ENCODE measurements at places on chromosomes 13 and 19. TPM values are rescaled to one million over a fixed set of nuclear protein-coding genes. Genes with fewer than 3 reads are reported as not detected.

ZNF677 gene
- 47.9 TPM for total RNA-seq

GRCh38 chr13:45196622-45197021 lies 4.2 kb downstream of the KCTD4 start:
- no peak overlapping the region for H3K27ac ChIP-seq
- no peak for DNase-seq
- no peaks in the 10 kb centered on the region for H3K27me3 ChIP-seq
- H3K4me1 ChIP-seq = peaks cover 4% of the 10 kb centered on the region

DNA sequence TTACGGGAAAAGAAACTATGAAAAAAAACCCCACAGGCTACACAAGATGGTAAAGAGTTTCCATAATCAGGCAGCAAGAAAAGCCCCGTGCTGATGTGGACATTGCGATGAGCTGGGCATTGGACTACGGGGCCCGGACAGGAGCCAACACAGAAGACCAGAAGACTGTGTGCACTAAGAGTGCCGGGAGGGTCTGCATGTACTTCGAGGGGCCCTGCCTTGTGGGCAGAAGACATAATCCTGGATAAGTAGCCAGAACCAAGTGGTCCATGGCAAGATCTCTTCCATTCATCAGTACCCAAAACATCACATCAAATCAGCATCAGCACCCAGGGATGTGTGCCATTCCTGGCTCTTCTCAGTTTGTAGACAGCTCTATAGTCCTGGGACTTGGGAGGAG lies 317.8 kb downstream of the FGF9 start:
- DNase-seq = no peak
- no peak overlapping the region for H3K4me3 ChIP-seq

DNA sequence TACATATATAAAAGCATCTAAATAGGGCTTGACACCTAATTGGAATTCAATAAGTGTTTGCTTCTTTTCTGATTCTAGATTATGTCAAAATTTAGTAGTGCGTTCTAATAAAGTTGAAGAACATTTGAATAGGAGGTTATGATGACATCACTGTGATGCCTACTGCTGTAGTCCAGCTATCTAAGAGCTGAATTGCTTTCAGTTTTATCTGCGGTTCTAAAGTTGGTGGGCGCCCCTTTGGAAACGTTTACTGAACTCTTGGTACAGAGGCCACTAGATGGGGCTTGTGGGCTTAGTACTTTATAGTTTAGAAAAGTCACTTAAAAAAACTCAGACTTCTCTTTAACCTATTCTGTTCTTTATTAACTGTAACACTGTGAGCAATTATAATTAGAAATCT lies 776.9 kb downstream of the GPC5 start:
- no peak overlapping the region for H3K4me3 ChIP-seq
- H3K4me1 ChIP-seq = no peaks in the 10 kb centered on the region
- DNase-seq = no peak
- H3K27me3 ChIP-seq = no peaks in the 10 kb centered on the region

- no peaks in the 10 kb centered on the region for H3K36me3 ChIP-seq
- H3K4me3 ChIP-seq = no peak overlapping the region
- no peak overlapping the region for H3K27ac ChIP-seq
These were observed 93.8 kb upstream of the ARHGEF7 start for GRCh38 chr13:111021270-111021669.

DNA sequence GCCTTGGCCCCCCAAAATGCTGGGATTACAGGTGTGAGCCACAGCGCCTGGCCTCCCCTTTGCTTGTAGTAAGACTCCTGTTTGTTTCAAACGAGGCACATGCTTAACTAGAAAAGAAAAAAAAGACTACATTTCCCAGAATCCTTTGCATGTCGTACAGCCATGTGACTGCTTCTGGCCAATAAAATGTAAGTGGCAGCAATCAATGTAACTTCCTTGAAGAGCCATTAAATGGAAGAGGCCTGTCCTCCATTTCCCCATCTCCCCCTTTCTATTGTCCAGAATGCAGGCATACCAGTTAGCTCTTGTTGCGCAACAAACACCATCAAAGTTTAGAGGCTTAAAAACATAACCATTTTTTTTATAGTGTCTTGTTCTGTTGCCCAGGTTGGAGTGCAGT lies 10.4 kb upstream of the GPR32 start:
- H3K36me3 ChIP-seq = no peaks in the 10 kb centered on the region
- no peak overlapping the region for H3K4me3 ChIP-seq
- H3K27ac ChIP-seq = no peak overlapping the region
- H3K27me3 ChIP-seq = peaks cover 18% of the 10 kb centered on the region
- no peak for DNase-seq
- H3K4me1 ChIP-seq = no peaks in the 10 kb centered on the region

DNA sequence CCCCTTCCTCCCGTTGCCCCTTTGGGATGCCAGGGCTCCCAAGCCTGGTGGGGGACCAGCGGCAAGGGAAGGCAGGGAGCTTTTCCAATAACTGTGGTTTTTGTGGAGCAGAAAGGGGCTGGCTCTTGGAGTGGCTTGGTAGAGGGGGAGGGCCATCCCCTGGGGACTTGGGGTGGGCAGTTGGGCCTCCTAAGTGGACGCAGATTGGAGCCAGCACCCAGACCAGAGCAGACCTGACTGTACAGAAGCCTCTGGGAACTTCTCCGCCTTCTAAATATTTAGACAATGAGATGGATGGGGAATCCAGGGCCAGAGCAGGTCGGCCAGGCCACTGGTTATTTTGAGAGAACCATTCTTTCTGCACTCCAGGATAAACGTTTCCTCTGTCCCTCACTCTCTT lies 4.2 kb downstream of the PTGIR start:
- DNase-seq = no peak
- peaks cover 10% of the 10 kb centered on the region for H3K4me1 ChIP-seq
- peaks cover 3% of the 10 kb centered on the region for H3K27me3 ChIP-seq
- H3K27ac ChIP-seq = no peak overlapping the region

- no peaks in the 10 kb centered on the region for H3K27me3 ChIP-seq
- no peak overlapping the region for H3K27ac ChIP-seq
- no peaks in the 10 kb centered on the region for H3K36me3 ChIP-seq
- H3K4me3 ChIP-seq = no peak overlapping the region
- no peak for DNase-seq
These were observed 38.3 kb downstream of the RAB20 start for GRCh38 chr13:110523180-110523579.

- no peak for DNase-seq
- H3K4me3 ChIP-seq = no peak overlapping the region
- H3K36me3 ChIP-seq = no peaks in the 10 kb centered on the region
- H3K27me3 ChIP-seq = no peaks in the 10 kb centered on the region
- H3K4me1 ChIP-seq = no peaks in the 10 kb centered on the region
These were observed 932.3 kb downstream of the EFNB2 start for GRCh38 chr13:105602956-105603670.

DNA sequence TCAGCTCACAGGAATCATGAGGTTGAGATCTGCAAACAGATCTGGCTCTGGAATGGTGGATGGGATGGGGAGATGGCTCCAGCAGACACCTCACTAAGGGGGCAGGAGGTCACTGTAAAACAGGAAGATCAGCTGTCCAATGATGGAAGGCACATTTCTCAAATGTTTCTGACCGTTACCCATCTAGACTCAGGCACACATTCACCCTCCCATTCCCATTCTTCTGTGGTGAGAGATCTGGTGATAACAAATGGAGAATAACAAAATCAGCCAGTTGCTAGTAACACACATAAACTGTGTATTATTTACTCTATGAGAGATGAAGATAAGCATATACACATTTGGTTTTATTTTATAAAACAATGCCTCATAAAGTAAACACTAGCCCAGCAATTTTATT lies 235.9 kb downstream of the TSHZ3 start:
- no peak for DNase-seq
- H3K36me3 ChIP-seq = no peaks in the 10 kb centered on the region
- no peak overlapping the region for H3K27ac ChIP-seq

DNA sequence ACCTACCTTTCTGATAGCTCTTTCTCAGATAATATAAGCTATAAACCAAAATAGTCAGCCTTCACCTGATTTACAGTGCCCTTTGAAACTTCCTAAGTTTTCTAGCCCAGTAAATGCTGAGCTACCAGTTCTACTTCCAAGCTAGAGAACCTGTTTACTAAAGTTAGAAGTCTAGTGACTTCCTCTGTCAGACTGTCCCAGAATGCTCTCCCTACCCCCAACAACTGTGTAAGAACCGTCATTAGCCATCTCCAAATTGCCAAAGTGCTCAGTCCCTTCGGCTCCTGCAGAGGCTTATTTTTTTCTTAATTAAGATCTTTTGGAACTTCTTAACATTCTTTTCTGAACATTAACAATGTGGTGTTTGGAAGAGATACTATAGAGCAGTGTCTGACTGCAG lies 3.2 kb upstream of the ABCC4 start:
- peaks cover 21% of the 10 kb centered on the region for H3K4me1 ChIP-seq
- H3K27me3 ChIP-seq = peaks cover 20% of the 10 kb centered on the region
- H3K36me3 ChIP-seq = no peaks in the 10 kb centered on the region
- no peak for DNase-seq

GRCh38 chr19:17997969-17998826 lies 9.8 kb upstream of the ARRDC2 start:
- H3K27me3 ChIP-seq = peaks cover 8% of the 10 kb centered on the region
- H3K4me3 ChIP-seq = no peak overlapping the region
- H3K36me3 ChIP-seq = no peaks in the 10 kb centered on the region
- no peak overlapping the region for H3K27ac ChIP-seq
- no peak for DNase-seq

DIRAS1 gene
- 10.4 TPM for total RNA-seq

GRCh38 chr13:97976610-97977521 lies 23.4 kb downstream of the IPO5 start:
- no peak for DNase-seq
- H3K27ac ChIP-seq = peak overlapping the region; percentile 94
- no peaks in the 10 kb centered on the region for H3K27me3 ChIP-seq
- H3K4me1 ChIP-seq = peaks cover 35% of the 10 kb centered on the region
- H3K36me3 ChIP-seq = peaks cover under 1% of the 10 kb centered on the region
- H3K4me3 ChIP-seq = peak overlapping the region; percentile 96

FAM98C gene
- total RNA-seq = 27.3 TPM

GNG7 gene
- total RNA-seq = 12.2 TPM

- peaks cover 17% of the 10 kb centered on the region for H3K4me1 ChIP-seq
- no peak overlapping the region for H3K4me3 ChIP-seq
- H3K27ac ChIP-seq = no peak overlapping the region
- DNase-seq = no peak
- no peaks in the 10 kb centered on the region for H3K27me3 ChIP-seq
These were observed 8.8 kb downstream of the GRAMD1A start for GRCh38 chr19:35008891-35009341.
